ENCODE measurements at places on chromosomes 3 and 15.

GRCh38 chr3:44392489-44392888 lies 53.9 kb downstream of the TCAIM start:
- no peak for DNase-seq

- DNase-seq, result no peak
Observed at GRCh38 chr15:97604677-97605076, 355.8 kb upstream of the ARRDC4 start.

DNA sequence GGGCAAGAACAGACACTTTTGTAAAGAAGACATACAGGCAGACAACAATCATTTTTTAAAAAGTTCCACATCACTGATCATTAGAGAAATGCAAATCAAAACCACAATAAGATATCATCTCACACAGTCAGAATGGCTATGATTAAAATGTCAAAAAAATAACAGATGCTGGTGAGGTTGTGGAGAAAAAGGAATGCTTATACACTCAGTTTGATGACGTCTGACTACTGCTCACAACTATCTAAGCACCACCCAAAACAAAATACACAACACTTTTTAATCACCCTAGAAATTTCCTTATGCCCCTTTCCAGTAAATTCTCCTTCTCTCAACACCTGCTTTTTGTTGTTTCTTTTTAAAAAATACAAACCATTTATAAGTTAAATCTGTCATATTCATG lies 228.8 kb downstream of the ISL2 start:
- no peak for DNase-seq

- DNase-seq, result peak; percentile 64
Observed at GRCh38 chr3:121759541-121760202, 10.1 kb upstream of the GOLGB1 start.

DNA sequence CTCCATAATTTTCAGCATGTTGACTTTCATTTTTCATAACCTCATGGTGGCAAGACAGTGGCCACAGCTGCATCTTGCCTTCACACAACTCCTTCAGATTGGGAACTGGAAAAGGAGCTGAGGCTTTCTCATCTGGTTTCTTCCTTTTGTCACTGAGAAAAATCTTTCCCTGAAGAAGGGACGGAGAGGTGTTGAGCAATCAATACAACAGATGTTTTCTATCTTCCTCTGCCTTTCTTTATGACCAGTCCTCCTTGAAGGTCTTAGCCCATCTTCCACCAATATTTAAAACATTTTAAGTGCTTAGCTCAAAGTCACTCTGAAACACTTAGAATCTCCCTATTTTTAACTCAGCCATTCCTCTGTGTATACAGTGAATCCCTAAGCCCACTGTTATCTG lies 11.9 kb downstream of the ZNF660 start:
- DNase-seq, result no peak

- DNase-seq, result peak; percentile 15
Observed at GRCh38 chr3:45567730-45568172, 26.8 kb upstream of the LIMD1 start.

DNA sequence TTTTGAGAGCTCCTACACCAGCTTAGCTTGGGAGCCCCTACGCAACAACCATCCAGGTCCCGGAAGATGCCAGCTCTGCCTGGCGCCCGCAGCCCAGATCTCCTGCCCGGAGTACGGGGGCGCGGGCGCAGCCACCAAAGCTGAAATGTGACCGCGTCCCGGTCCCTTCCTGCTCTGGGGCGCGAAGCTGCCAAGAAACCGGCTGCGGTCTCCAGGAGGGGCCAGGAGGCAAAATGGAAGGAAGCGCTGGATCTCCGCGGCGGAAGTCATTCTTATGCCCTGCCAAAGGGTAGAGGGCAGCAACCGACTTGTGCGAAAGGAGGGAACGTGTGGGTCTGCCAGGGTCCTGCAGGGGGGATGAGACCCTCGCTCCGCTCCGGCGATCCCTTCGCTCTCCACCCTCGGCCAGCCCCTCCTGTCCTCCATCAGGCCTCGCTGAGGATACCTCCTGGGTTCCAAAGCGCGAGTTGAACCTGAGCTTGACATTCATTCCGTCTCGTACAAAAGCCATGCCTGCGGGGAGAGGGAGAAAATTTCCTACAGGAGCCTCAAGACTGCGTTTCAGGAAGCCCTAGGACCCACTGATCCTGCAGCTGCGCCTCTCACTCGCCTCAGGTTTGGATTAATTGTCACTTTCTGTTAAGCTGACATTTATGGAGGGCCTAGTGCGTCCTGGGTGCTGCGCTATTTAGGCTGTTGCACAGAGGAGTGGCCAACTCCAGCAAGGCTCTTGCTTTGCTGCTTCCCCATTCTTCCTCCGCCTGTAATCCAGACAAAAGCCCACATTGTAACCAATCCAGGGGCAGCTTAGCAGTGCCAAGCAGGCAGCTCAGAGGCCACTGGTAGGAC lies 98.3 kb upstream of the VGLL3 start:
- no peak for DNase-seq

- no peak for DNase-seq
Observed at GRCh38 chr3:87041191-87041590, 50.2 kb upstream of the VGLL3 start.

DNA sequence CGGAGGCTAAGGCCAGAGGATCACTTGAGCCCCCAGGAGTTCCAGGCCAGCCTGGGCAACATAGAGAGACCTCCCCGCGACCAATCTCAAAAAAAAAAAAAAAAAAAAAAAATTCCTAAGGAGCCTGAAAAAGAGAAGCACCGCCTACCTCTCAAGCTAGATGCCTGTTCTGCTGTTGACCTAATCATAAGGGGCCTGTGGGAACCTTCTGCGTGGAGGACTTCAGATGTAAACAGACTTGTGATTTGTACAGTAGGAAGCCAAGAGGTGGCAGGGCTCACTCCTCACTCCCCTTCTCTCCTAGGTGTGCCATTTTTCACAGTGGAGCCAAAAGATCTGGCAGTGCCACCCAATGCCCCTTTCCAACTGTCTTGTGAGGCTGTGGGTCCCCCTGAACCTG lies 3.2 kb downstream of the TYRO3 start:
- no peak for DNase-seq

GRCh38 chr15:94703596-94703995 lies 472.2 kb downstream of the MCTP2 start:
- DNase-seq, result no peak

GRCh38 chr3:76352051-76352450 lies 566.7 kb upstream of the ZNF717 start:
- DNase-seq, result peak; percentile 2

- no peak for DNase-seq
Observed at GRCh38 chr15:35040339-35041255, 44.5 kb downstream of the NANOGP8 start.

DNA sequence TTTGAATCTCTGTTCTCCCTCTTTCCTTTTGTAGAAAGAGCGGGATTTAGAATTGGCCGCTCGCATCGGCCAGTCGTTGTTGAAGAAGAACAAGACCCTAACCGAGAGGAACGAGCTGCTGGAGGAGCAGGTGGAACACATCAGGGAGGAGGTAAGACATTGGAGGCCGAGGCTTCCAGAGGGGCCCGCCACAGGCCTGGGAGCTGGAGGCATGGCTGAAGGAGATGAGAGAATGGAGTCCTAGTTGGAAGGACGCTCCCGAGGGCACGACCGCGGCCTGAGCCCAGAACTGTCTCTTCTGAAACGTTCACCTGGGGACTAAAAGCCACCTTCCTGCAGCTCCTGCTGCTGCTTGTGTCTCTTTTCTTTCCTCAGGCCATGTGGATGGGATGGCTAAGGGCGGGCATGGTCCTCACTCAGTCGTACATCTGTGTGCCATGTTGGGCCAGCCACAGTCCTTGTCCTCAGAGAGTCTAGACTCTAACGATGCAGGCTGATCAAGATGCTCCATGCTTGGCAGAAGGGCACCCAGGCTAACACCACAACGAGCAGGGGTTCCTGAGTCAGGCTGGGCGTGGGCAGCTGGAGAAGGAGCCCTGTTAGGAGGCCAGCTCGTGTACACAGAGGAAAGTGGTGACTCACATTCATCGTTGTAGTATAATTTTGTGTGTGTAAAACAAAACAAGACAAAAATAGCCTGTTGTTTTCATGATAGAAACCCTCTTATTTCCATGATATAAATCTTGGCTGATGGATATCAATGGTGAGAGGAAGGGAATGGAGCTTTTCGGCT lies 81.1 kb downstream of the CCK start:
- no peak for DNase-seq

- no peak for DNase-seq
Observed at GRCh38 chr15:74252291-74252690, 16.2 kb downstream of the CCDC33 start.

DNA sequence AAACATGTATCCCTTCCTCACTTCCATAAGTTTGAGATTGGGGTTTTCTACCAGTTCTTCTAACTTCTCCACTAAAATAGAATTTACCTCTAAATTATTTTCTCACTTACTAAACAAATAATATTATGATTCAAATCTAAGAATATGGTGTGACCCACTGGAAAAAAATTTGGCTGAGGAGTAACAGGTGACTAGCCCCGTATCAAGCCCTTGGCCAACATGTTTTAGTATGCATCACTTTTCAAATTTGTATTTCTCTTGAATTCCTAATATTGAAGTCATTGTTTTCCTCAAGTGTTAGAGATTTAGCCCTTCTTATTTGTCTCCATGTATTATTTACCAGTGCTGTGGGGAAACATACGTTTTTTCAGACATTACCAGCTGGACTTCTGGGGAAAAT lies 759.4 kb downstream of the NSUN3 start:
- DNase-seq, result no peak

GRCh38 chr3:27423463-27423862 lies 54.3 kb upstream of the NEK10 start:
- no peak for DNase-seq

GRCh38 chr3:32817558-32818228 lies at the start of gene TRIM71:
TRIM71 (plus strand) TSS chr3:32817997; CDS start chr3:32818081, 84 bp downstream.
- peak; percentile 78 for DNase-seq

DNA sequence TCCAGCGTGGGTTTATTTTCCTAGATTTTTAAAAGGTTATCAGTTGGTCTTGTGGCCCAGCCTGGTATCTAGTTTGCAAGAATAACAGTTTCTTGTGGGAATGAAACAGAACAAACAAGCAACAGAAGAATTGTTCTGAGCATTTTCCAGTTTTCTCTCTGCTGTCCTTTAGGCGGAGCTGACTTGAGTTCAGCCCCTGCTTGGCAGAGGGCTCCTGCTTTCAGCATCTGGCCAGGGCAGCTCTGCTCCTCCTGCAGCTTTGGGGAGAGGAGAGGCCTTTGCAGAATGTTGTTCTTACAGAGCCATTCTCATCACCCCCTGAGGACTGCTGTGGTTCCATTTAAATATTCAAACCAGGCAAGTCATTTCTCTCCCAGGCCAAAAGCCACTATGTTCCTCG lies 117.7 kb downstream of the ALDH1A2 start:
- DNase-seq, result no peak

GRCh38 chr3:49619649-49620048 lies 54.5 kb upstream of the APEH start:
- DNase-seq, result no peak

DNA sequence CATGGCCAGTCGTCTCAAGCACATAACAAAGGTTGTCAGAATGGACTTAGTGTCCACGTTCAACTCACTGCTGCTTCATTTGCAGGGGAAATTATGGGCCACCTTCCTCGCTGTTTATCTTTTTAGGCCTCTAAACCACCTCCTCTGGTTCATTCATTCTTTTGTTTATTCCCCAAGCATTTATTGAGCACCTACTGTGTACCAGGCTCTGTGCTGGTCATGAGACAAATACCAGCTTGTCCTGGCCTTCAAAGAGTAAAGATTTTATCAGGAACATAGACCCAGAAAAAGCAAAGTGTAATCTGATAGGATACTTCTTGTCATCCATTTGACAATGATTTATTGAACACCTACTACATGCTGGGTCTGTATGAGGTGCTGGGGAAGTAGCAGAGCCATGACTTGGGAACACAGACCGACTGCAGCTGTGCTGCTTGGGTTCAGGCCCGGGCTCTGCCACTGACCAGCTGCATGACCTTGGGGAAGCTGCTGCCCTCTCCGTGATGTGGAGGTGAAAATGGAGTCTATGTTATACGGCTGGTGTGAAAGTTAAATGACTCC lies 63.4 kb upstream of the SLC6A6 start:
- no peak for DNase-seq

DNA sequence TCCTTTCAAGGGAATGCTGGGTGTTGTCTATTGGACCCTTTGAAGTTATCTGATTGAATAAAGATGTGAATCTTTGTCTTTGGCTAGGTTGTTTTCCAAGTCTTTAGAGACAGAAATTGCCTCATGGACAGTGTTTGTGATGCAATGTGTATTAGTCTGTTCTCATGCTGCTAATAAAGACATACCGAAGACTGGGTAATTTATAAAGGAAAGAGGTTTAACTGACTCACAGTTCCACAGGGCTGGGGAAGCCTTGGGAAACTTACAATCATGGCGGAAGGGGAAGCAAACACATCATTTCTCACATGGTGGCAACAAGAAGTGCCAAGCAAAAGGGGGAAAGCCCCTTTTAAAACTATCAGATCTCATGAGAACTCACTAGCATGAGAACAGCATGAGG lies 88.8 kb upstream of the PLXND1 start:
- DNase-seq, result no peak

DNA sequence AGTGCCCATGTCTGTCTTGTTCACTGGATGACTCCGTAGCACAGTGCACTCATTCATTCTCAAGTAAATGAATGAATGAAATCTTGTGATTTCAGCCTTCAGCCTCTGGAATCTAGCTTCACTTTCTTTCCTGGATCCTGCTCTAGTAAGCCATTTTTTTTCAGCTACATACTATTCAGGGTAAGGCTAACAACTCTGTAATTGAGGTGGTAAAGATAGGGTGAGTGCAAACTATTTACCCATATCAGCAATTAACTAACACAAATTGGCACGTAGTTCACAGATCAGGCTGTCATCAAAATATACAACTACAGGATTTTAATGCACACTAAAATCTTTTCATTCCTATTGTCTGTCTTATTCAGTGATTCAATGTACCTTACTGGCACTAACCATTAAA lies 195.1 kb upstream of the SLC2A2 start:
- no peak for DNase-seq

DNA sequence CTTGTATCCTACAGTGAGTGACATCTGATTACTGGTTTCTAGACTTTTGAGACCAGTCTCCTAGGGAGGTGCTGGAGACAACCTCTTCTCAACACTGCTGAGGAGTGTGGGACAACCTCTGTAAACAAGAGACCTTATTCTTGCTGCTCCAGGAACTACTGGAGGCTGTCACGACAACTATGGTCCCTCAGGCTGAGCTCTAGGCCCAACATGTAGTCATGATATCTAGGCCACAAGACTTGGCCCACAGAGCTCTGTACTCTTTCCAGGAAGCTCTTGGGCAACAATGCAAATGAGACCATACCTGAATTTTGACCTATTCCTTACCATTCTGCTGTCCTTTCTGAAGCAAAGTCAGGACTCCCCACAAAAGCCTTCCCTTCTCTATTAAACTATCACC lies 24.3 kb upstream of the HEG1 start:
- DNase-seq, result no peak

- no peak for DNase-seq
Observed at GRCh38 chr3:180705619-180706018, 26.3 kb upstream of the CCDC39 start.

- no peak for DNase-seq
Observed at GRCh38 chr3:98890965-98891910, 10.3 kb downstream of the DCBLD2 start.

GRCh38 chr15:64844576-64845145 lies 2.9 kb downstream of the PLEKHO2 start:
- DNase-seq, result peak; percentile 22

GRCh38 chr15:25713736-25714537 lies 149.2 kb downstream of the ATP10A start:
- no peak for DNase-seq

- DNase-seq, result no peak
Observed at GRCh38 chr3:53242642-53243041, 13.2 kb downstream of the TKT start.

- DNase-seq, result no peak
Observed at GRCh38 chr3:113251817-113252216, 40.5 kb downstream of the BOC start.
